Skeletal muscle cell (primary cell): ENCODE measurements at places on chromosomes 13 and 19.

- no peak for DNase-seq
Measured at GRCh38 chr13:46382224-46382623, 4.8 kb downstream of the RUBCNL start.

DNA sequence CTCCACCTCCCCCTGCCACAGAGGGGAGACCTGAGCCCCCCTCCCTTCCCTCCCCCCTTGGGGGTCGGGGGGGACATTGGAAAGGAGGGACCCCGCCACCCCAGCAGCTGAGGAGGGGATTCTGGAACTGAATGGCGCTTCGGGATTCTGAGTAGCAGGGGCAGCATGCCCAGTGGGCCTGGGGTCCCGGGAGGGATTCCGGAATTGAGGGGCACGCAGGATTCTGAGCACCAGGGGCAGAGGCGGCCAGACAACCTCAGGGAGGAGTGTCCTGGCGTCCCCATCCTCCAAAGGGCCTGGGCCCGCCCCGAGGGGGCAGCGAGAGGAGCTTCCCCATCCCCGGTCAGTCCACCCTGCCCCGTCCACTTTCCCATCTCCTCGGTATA is 2.4 kb upstream of the APOE start:
- DNase-seq = no peak

DNA sequence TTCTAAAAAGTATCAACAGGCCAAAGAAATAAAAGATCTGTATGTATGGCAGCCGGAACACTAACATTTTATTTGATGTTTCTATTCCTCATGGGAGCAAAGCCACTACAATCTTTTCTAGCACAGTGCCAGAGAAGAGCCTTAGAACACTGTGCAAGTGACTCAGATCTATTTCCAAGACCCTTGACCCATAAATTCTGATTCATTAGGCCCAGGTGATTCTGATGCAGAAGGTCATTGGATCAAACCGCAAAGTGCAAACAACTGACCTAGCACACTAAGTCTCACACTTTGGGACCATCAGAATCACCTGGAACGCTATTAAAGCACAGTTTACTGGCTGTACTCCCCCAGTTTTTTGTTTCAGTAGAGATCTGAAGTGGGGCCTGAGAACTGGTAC is 87.6 kb downstream of the MYCBP2 start:
- DNase-seq = no peak

GRCh38 chr13:28530729-28531076 is 35.8 kb upstream of the FLT1 start:
- DNase-seq = no peak

- no peak for DNase-seq
Measured at GRCh38 chr19:30263830-30264381, 108.3 kb upstream of the ZNF536 start.

GRCh38 chr13:47126432-47126831 is 229.6 kb upstream of the HTR2A start:
- peak; percentile 30 for DNase-seq
